ENCODE measurements at places on chromosomes 2 and 18.

GRCh38 chr2:38301969-38302702, 74.9 kb downstream of the ATL2 start:
- no peak for DNase-seq

GRCh38 chr2:238811293-238811692, 36.6 kb upstream of the TWIST2 start:
- no peak for DNase-seq

- DNase-seq = peak; percentile 75
Measured at GRCh38 chr18:59123588-59124369, 15.9 kb upstream of the SEC11C start.

DNA sequence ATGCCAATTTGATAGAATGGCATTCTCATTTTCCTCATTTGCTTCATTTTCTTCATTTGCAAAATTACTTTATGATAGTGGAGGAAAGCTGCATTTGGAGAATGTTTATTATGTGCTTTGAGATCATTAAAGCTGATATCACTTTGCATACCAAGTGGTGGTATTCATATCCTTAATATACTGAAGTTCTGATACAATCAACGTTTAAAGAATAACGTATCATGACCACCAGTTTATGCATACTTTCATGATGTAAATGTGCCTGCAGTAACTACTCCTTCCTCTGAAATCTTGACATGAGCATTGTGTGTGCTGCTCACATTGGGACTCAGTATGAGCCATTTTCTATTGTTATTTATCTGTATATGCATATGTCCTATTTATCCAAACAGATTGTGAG, 302.1 kb downstream of the ARHGAP15 start:
- DNase-seq = no peak

- no peak for DNase-seq
Measured at GRCh38 chr2:216133397-216133796, 24.2 kb downstream of the XRCC5 start.

DNA sequence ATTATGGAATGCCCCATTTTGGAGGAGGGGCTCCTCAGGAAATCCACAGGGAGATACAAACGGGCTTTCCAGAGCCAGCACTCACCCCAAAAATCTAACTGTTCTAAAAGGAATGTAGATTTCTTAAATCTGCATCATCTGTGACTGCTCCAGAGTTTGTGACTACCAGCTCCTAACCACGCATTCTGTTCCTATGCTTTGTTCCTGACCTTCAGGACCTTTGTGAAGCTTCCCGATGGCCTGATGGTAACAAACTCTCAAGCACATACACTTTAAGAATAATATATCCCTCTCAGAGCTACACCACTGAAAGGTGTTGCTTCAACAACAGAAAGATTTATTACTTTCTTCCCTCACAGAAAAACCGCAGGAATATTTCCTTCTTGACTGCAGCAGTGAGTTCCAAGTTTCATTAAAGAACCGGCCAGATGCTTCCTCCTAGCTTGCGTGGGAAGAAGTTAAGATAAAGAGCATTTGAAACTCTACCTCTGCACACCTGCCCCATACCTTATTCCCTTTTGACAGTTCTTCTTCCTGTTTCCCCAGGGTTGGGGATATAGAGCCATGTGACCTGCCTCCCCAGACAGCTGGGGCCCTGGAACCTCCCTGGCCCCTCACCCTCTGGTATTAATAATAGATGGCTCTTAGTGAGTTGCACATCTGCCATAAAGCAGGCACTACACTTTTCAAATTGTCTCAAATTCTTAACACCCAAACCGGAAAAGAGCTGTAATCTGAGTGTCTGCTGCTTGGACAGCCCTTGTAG, 40.2 kb upstream of the EML4 start:
- DNase-seq = peak; percentile 52

GRCh38 chr2:222042666-222043065, 256.1 kb downstream of the PAX3 start:
- DNase-seq = no peak

DNA sequence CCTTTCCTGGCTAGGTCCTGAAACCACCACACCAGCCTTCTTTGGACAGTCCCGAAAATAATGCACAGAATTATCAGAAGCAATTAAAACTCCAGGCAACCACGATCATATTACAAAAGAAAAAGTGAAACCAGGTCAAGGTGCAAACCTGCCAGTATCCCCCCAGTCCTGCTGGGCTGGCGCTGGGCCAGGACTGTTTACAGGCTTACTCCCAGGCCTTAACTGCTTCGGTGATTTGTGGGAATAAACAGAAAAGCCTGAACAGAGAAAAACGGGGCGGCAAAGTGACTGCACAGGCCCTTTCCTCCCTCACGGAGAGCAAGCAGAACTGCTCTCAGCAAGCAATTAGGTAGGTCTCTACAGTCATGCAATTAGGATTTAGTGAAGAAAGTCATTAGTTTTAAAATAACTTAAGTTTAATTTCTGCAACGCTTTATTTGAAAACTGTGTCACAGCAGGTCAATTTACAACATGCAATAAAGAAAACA, 1.3 kb downstream of the HDAC4 start:
- no peak for DNase-seq

DNA sequence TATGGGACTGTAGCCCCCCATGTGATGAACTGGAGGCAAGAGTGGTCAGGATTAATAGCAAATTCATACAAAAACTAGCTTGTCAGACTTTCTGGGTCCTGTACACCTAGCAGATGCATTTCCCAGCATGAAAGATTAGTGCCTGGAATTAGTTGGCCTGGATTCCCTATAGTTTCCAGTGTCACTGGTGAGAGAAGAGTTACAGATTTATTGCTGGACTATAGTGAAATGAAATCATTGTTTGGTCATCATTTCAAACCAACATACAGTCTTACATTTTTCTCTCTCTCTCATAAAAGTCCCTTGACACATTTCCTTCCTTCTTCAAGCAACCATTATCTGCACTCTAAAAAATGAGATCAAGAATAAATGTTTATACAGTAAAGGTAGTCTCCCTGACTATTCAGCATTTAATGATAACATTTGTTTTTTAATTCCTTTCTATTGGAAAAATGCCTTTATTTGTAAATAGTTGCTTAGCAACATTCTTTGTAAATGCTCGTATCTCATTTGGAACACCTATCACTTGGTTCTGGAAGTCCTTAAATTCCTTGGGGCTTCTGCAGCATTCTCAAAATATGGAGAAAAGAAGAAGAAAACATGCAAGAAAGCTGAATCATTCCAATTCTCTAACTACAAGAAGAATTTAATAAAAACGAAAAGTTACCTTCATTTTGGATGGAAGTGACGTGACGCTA, 144.4 kb downstream of the MREG start:
- no peak for DNase-seq

DNA sequence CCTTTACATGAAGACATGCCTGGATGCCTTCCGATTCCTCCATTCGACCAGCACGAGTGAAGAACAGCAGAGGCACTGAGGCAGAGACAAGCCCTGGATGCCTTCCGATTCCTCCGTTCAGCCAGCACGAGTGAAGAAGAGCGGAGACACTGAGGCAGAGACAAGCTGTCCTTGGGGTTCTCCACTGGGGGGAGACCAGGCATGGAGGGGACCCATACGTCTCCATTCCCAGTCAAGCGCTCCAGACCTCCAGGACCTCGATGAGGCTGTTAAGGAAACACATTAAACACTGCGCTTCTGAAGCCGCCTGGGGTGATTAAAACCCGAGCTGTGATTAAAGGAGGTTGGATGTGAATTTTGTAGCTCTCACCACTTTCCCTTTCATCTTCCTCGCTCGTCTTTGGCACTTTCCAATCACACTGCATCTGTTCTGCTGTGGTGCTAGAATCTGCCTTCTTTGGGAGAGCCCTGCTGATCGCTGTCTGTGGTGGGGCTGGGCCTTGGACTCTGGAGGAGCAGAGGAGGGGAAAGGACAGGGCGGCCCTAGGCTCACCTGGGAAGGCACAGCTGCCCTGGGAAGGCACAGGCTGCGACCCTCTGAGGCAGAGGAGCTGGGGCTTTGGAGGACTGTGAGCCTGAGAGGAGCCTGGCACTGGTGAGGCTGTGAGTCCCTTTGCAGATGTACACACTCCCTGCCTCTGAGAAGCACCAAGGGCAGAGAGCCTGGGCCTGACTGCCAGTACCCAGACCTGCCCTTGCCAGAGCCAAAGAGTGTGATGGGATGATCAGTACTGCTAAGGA, 463.1 kb upstream of the HS6ST1 start:
- DNase-seq = no peak

- no peak for DNase-seq
Measured at GRCh38 chr2:83470928-83471327, 988.2 kb downstream of the SUCLG1 start.

- DNase-seq = no peak
Measured at GRCh38 chr2:241898463-241899270, 29.1 kb downstream of the RTP5 start.

GRCh38 chr2:26580751-26581150, 60.4 kb downstream of the CIB4 start:
- DNase-seq = no peak

DNA sequence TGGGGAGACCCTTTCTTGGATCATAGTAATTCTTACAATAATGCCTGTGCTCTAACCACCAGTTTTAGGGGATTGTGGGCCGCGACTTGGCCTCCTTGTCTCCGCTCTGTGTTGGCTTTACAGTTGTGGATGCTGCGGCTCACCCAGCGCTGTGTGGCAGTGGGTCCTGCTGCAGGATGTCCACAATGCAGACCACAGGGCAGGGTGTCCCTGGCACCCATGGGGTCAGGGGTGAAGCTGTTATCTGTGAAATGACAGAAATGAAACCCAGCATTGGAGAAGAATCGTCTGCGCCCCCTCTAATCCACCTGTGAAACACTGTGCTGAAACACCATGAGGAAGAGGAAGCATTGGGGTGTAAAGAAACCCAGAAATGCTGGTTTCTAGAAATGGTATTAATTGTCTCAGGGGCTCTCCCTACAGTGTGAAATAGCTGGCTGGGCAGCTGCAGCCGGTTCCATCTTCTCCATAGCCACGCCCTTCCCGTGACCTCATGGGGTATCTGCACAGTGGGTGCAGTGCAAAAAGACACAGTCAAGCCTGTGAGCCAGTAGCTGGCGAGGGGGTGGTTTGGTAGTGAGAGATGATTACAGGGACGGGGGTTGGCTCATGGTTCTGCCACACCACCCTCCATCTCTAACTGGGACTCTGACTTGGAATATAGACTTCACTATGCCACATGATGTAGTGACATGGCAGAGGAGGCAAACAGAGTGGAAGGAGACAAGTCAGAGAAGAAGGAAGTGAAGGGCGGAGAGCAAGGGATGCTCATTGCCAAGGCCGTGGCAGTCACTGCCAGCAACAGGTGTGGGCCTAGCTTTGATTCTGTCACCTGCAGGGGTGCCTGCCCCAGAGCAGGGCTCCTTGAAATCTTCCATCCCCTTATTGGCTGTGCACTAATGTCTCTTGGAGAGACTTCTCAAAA, 16.2 kb downstream of the INPP4A start:
- DNase-seq = no peak

GRCh38 chr18:23526501-23527063, 23.3 kb downstream of the RMC1 start:
- DNase-seq = no peak

DNA sequence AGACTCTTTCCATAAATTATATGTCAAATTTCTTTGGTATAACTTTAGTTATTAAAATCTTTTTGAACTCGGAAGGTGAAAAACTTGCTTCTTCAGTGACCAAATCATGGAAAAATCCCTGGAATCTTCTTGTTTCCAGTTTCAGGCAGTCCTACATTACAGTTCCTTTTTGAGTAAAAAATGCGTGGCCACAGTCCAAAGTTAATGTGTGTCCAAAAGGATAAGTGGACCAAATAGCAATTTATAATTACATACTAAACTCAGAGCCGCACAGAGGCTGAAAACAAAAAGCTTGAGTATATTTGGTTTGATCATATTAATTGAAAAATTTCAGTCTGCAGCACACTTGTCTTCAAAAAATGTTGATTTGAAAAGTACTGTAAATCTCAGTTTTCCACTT, 28.4 kb upstream of the DYNC2LI1 start:
- DNase-seq = peak; percentile 21

GRCh38 chr2:152097290-152097800, 1.5 kb downstream of the CACNB4 start:
- no peak for DNase-seq
